ENCODE measurements at places on chromosomes 2 and 18.

GRCh38 chr2:96354492-96354891, 18.9 kb downstream of the NCAPH start:
- no peak for DNase-seq

DNA sequence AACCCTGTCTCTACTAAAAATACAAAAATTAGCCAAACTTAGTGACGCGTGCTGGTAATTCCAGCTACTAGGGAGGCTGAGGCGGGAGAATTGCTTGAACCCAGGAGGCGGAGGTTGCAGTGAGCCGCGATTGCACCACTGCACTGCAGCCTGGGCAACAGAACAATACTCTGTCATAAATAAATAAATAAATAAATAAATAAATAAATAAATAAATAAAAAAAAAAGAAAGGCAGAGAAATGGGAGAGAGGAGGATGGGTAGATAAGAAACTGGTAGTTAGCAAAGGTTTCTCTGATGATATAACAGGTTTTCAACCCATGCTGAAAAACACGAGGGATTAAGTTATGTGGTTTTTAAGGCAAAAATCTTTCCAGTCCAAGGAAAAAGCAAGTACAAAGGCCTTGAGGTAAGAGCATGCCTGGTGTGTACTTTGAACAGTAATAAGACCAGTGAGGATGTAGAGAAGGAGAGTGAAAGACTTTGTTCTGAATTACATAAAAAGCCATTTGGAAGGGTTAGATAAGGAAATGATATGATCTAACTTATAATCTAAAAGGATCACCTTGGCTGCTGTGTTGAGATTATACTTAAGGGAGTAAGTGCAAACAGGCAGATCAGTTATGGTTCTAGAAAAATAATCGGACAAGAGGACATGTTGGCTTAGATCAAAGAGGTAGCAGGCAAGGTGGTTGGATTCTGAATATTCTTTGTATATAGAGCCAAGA, 159.3 kb downstream of the PTH2R start:
- DNase-seq: no peak

GRCh38 chr2:189116979-189117378, 62.6 kb downstream of the COL5A2 start:
- DNase-seq: no peak

DNA sequence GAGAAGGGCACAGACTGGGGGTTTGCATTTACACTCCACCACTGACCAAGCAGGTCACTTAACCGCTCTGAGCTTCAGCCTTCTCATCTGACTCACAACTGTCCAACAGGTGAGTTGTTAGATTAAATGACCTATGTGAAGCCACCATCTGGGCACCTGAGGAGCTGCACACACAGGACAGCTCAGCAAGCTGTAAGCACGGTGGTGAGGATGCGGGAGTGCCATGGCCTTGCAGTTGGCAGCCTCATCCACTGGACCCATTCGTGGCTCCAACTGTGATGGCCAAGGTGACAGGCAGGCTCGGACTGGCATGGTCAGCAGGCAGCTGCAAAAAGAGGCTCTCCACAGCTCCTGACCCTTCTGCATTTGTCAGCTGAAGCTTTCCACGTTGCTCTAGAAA, 23.3 kb upstream of the AMMECR1L start:
- DNase-seq: no peak

DNA sequence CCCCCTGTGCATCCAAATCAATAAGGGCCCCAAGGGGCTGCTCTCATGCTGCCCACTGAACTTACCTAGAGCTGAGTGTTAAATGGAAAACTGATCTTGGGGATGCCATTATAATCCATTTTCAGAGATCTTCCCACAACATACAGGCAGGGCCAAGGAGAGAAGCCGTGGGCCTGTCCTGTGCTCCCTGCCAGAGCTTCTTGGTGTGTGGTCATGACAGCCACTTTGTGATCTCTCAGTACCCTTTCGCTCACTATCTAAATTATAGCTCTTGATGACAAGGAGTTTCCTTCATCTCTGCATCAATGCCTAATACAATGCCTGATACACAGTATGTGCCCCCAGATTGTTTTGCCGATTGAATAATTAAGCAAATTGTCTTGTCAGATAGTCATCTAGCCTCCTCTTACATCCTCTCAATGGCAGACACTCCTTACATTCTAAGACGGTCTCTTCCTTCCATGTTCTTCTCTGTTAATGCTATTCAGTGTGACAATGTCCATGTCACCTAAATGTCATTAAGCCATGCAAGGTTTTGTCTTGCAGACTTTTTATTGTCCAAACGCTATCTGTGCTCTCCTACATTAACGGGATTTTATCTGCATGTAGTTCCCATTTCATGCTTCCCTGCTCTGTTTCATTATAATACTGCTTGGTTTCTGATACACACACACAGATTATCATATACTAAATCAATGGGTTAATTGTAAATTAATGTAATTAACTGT, 5.9 kb downstream of the CSRNP3 start:
- DNase-seq: no peak
